ENCODE measurements at places on chromosomes 4 and X. TPM values are rescaled to one million over a fixed set of nuclear protein-coding genes. Genes with fewer than 3 reads are reported as not detected.
A peak's percentile ranks its signal among the peaks of the same experiment; 100 is the strongest.

The RGN gene
- total RNA-seq: 0.26 TPM

- DNase-seq: no peak
Measured at GRCh38 chr4:187362937-187363857, 632.4 kb upstream of the ZFP42 start.

- DNase-seq: no peak
Measured at GRCh38 chrX:1488141-1488540, 35.4 kb upstream of the ASMTL start.

The TRMT10A gene
- 14.6 TPM for total RNA-seq

The YY2 gene
- total RNA-seq: 0.79 TPM

GRCh38 chr4:140395668-140396067 is 22.2 kb downstream of the SCOC start:
- no peak for DNase-seq

- peak; percentile 92 for DNase-seq
Measured at GRCh38 chr4:125719987-125720386, 405.2 kb downstream of the FAT4 start.

The SSX2 gene
- not detected for total RNA-seq

The SPANXA1 gene
- total RNA-seq: not detected

GRCh38 chrX:12269484-12269883 is 131.2 kb downstream of the FRMPD4 start:
- DNase-seq: no peak

The MFAP3L gene
- total RNA-seq: 5.5 TPM

The MGAT4D gene
- not detected for total RNA-seq

The PCDH10 gene
- under 0.01 TPM for total RNA-seq

DNA sequence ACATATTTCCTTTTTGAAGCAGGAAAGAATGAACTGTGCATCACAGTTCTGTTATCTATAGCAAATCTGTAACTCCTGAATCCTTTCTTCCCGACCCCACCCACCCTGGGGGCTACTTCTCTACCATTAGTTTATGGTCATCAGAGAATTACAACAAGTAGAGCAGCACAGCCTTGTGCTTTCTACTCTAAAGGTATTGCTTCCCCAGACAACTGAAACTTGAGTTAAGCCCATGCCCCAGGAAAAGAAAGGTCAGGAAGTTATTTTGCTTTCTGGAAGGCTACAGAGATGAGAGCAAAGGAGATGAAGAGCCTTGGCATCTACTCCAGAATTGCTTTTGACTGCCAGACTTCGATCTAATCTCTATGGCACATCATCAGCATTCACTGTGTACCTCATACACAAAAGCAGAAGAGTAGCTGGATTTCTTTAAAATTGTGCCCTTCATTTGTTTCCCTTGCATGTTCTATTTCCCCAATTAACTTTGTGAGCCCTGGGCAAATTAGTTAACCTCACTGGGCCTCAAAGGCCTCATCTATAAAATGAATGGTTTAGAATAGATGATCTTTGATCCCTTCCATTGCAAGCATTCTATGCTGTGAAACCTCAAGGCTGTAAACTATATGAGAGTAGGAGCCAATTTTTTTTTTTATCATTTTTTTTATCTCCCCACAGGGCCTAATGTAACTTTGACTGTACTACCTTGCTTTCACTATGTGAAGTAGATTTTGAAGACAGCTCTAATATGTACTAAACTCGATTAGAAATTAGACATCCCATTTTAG is 595.6 kb downstream of the RPA4 start:
- DNase-seq: no peak

DNA sequence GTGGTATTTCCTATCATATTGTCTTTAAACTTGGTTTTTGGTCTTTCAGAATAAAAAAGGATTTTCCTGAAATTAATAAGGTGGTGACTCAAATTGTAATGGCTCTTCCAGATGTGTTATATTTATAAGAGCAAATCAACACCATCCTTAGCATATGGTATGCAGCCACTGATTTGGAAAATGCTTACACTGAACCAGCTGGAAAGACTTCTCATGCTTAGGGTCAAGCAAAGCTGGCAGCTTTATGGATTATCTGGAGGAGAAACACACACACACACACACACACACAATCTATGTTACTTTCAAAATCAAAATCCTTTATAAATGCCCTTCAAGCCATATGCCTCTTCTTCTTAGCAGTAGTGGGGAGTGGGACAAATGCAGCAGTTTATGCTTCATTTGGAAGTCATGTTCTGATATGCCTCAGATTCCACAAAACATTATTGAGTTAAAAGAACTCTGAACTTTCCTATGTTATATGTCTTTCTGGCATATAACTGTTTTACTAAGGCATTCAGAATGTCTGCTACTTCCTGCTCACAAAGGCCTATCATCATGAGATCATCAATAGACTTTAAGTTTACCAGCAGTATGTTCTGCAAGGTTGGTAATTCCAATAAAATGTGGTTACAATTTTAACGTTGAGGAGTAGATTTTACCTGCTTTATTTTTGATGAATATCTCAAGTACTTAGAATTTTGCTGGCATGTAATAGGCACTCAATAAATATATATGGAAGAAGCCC is 72.9 kb upstream of the PRDM5 start:
- peak; percentile 3 for DNase-seq

DNA sequence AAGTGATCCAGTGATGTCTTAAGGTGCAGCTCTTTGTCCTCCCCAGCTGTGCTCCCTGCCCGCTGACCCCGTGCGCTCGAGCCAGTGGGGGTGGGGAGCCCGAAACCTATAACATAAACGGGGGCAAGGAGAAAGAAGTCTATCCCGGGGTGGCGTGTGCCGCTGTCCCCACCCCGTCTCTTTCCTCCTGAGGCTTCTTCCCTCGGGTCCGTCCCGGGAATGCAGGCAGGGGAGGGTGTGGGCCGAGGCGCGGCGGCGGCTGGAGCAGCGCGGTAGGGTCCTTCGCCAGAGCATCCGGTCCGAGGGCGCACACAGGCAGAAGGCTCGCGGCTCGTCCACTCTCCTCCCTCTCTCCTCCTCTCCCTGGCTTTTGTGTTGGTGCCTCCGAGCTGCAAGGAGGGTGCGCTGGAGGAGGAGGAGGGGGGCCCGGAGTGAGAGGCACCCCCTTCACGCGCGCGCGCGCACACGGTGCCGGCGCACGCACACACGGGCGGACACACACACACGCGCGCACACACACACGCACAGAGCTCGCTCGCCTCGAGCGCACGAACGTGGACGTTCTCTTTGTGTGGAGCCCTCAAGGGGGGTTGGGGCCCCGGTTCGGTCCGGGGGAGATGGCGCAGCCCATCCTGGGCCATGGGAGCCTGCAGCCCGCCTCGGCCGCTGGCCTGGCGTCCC is at the start of gene RAB33A:
Gene RAB33A, plus strand, starts transcription at position 517 of the 681 bp plus-strand sequence. Its CDS starts 101 bp downstream, at position 618.
- no peak for DNase-seq

DNA sequence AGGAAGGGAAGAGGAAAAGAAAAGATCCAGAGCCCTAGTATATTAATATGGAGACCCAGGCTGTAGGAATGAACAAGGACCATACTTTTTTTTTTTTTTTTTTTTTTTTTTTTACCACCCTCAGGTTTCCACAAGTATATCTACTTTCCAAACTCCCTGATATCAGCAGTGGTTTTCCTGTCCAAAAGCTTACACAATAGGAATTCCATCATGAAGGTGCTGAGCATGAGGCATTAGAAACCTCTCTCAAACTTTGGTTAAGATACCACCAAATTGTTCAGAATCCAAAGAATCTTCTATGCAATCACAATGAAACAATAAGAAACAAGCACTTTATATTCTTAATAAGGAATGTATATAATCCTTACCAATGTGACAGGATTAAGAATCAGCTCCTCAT is 26.5 kb downstream of the RPS6KA3 start:
- no peak for DNase-seq

DNA sequence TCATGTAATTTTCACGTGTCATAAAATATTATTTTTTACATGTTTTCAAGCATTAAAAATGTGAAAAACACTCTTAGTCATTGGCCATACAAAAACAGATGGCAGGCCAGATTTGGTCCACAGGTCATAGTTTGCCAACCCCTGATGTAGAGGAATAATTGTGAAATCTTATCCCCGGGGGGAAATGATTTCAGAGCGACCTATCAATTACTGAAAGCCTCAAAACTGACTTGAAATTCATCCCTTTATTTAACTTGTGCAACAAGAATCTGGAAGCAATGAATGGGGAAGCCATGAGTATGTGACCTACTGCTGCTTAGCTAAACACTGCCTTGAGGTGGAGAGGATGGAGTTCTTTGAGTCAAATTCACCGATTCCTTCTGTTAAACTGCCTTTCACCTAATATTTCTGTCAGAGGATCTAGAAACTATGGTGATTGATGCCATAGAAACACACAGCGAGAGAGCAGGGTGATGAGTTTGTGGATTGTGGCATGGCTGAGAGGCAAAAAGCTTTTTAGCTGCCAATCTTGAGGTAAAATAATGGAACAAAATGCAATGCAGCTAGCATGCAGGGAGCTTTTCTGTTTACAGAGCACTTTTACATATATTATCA is 30.3 kb upstream of the BRS3 start:
- DNase-seq: no peak

The PAGE1 gene
- not detected for total RNA-seq

DNA sequence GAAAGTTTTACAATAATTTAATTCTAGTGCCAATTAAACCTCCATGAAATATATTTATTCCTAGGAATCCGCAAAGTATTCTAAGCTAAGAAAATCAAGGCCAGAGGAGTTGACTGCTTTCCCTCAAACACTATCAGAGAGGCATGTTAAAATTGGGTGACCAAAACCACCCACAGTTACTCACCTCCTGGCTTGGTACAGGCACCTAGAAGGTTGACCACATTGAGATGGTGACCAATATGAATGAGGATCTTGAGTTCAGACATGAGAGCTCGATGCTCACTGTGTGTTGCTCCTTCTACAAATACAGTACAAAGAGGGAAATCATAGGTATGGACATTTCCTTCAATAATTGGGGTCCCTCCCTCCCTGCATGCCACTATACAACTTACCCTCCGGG is 29.4 kb downstream of the KDR start:
- no peak for DNase-seq

- no peak for DNase-seq
Measured at GRCh38 chr4:134501973-134502643, 300.5 kb upstream of the PABPC4L start.

The CSN1S1 gene
- not detected for total RNA-seq

- no peak for DNase-seq
Measured at GRCh38 chr4:94338681-94339351, 3.8 kb downstream of the HPGDS start.

GRCh38 chr4:157226601-157227000 is 6.1 kb downstream of the GRIA2 start:
- no peak for DNase-seq

The CPLX1 gene
- total RNA-seq: not detected

DNA sequence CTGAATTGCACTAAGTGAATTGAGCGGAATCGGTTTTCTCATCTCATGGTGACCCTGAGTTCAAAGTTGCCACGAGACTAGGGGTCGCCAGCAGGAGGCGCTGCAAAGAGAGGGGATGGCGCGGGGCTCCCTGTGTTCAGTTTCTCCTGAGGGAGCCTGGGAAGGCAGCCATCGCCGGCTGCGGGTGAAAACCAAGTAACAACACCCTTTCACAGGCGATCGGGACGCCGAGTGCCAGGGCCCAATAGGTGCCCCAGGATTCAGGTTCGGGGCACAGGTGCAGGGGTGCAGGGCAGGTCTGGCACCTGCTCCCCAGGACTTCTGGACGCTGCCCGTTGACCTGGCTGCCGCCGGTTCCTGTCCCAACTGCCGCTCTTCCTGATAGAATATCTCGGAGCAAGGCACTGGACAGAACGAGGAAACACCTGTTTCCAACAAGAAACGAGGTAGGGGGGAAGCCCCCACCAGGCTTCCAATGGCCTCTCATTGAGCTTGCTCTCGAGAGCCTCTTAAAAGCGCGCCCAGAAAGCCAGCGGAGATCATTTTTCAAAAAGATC is 1.1 kb upstream of the FGF16 start:
- no peak for DNase-seq

GRCh38 chr4:72567821-72568675 is 973 bp downstream of the ADAMTS3 start:
- DNase-seq: peak; percentile 73

Measured in bronchial epithelial cell (primary cell).